Hair follicle dermal papilla cell (primary cell): ENCODE measurements at places on chromosomes 16 and 17. TPM values are rescaled to one million over a fixed set of nuclear protein-coding genes. Genes with fewer than 3 reads are reported as not detected.

Gene ZPBP2
- total RNA-seq: not detected in 2 replicates

Gene SLC6A2
- total RNA-seq: under 0.01 TPM in 1 of 2 replicates, not detected in the other

Gene CIITA
- 4.9 and 6.8 TPM in 2 replicates for total RNA-seq

Gene CFAP52
- 0.36 and 0.65 TPM in 2 replicates for total RNA-seq
